Glutamatergic neuron (in vitro differentiated cells): ENCODE measurements at places on chromosomes 2 and 18. TPM values are rescaled to one million over a fixed set of nuclear protein-coding genes. Genes with fewer than 3 reads are reported as not detected.
A peak's percentile ranks its signal among the peaks of the same experiment; 100 is the strongest.

DNA sequence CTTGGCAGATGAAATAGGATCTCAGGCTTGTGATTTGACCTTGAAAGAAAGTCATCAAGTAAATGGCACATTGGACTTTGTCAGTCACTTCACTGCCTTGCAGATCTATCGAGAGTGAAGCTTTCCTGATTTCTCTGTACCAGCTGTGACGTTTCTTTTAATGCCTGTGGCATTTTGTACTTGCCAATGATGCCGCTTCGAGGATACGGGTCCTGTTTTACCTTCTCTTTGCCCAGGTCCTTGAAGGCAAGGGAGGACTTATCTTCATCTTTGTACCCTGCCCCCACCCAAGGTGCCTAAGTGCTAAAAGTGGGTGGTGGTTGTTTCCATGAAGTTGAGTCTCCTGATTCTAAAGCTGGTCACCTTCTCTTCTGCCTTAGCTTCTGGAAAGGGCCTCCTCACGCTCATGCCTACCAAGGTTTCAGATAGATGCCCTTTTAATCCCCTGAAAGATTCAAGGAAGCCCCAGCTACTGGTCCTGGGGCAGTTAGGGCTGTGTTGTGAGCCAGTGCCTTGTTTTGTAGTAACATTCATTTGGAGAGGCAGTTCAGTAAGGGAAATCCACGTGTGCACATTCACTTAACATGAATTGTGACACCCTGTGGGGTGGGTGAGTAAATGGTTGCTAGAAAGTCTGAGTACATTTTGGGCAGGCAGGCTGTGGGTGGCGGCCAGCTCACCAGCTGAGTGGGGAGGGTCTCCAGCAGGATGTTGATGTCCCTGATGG, 6.1 kb downstream of the LBH start:
- H3K4me1 ChIP-seq, result peaks cover 32% of the 10 kb centered on the region
- H3K27ac ChIP-seq, result no peak overlapping the region
- H3K4me3 ChIP-seq, result no peak overlapping the region
- peaks cover 7% of the 10 kb centered on the region for H3K36me3 ChIP-seq
- no peak for DNase-seq
- peaks cover 9% of the 10 kb centered on the region for H3K27me3 ChIP-seq

Gene ADGRF3
- total RNA-seq, result 0.54 TPM

- H3K4me1 ChIP-seq, result peaks cover 15% of the 10 kb centered on the region
- H3K27me3 ChIP-seq, result no peaks in the 10 kb centered on the region
- no peak overlapping the region for H3K4me3 ChIP-seq
- H3K27ac ChIP-seq, result no peak overlapping the region
These were observed 259.2 kb upstream of the SLC14A2 start for GRCh38 chr18:45355944-45356520.

Gene NT5DC4
- not detected for total RNA-seq

DNA sequence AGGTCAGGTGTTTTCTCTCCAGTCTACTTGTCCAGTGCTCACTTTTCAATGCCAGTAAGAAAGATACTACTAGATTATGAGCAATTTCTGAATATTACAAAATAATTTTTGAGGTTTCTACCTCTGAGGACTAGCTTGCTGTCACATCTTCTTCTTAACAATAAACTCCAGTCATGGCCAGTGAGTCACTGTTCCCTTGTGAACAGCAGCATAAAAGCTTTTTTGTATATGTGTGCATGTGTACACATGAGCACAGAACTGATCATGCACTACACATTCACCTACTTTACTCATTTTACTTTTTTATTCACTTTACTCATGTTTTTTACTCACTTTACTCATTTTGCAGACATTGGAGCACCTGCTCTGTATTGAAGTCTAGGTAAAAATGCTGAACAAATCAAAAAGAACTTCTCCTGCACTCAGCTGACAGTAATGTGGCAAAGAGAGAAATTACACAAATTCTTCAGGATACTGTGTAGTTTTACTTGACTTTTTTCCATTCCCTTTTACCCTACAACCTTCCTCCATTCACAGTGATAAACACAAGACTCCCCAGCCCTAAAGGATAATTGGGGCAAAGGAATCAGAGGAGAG, 28.0 kb downstream of the ST6GAL2 start:
- DNase-seq, result no peak
- no peak overlapping the region for H3K27ac ChIP-seq
- H3K36me3 ChIP-seq, result no peaks in the 10 kb centered on the region

DNA sequence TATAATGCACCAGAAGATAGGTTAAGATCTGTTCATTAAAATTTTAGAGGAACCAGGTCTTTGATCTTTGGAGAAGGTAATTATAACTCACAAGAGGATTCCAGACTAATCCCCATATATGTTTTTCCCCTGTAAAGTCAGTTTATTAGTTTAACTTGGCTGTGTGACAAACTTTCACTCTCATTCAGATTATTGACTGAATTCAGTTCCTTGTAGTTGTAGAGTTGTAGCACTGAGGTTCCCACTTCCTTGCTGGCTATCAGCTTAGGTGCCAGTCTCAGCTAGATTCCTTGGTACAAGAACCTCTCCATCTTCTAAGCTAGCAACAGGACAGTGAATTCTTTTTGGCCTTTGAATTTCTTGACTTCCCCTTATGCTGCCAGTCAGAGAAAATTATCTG, 19.1 kb downstream of the REG1A start:
- DNase-seq, result no peak
- H3K27ac ChIP-seq, result no peak overlapping the region
- H3K4me3 ChIP-seq, result no peak overlapping the region
- H3K4me1 ChIP-seq, result no peaks in the 10 kb centered on the region
- H3K36me3 ChIP-seq, result no peaks in the 10 kb centered on the region

DNA sequence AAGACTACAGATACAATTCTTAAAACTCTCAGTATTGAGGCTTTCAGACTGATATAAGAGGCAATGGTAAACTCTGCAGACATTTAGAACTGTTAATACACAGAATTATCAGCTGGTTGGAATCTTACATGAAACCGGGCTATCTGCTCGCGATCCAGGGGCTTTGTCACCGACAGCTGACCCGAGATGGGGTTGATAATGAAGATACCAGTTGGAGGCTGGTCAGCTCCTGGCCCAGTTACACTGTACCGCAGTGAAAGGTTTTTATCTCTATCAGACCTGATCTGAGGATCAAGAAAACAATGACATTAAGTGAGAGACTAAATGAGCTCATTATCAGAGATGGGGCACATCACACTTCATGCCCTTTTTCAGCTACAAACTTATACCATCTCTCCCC, 167.3 kb downstream of the CDH2 start:
- no peak overlapping the region for H3K27ac ChIP-seq
- H3K4me3 ChIP-seq, result no peak overlapping the region
- H3K4me1 ChIP-seq, result peaks cover 12% of the 10 kb centered on the region
- H3K27me3 ChIP-seq, result peaks cover 2% of the 10 kb centered on the region
- DNase-seq, result no peak

- H3K4me3 ChIP-seq, result no peak overlapping the region
- H3K4me1 ChIP-seq, result peaks cover 7% of the 10 kb centered on the region
- DNase-seq, result no peak
These were observed 230.8 kb downstream of the GULP1 start for GRCh38 chr2:188522517-188522916.

DNA sequence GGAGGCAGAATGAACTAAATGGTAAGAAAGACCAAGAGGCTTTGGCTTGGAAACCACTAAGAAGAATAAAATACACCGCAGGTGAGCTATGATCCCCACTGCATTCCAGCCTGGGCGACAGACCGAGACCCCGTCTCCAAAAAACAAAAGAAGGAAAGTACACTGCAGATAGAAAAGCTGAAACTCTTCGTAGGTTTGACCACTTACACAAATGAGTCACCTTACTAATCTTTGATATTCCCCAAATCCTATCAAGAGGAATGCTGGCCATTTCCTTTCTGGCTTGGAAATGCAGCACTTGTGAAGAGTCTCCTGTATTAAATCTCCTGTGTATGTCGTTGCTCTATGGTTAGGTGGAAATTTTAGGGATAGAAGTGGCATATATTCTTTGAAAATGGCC, 108.8 kb downstream of the MTCL1 start:
- no peak overlapping the region for H3K27ac ChIP-seq
- H3K27me3 ChIP-seq, result peaks cover 4% of the 10 kb centered on the region
- DNase-seq, result no peak
- H3K36me3 ChIP-seq, result peaks cover 9% of the 10 kb centered on the region
- H3K4me3 ChIP-seq, result no peak overlapping the region
- peaks cover 7% of the 10 kb centered on the region for H3K4me1 ChIP-seq

DNA sequence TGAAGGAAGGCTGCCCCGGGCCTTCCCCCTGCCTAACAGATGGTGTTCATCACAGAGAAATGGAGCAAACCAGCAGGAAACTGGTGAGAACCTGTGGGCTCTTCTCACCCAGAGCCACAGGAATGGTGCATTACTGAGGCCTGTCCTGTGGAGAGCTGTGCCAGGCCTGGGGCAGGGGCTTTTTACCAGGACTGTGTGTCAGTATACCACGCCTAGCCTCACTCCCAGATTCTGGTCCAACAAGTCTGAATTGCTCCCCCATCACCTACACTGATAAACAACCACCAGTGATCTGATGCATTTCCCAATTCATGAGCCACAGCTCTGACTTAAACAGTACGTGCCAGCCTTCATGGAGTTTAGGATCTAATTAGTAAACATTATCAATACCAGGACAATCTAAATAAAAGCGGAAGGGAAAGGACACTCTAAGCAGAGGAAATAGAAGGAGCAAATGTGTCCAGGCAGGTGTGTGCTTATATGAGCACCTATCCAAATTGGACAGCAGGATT, 8.9 kb upstream of the DGUOK start:
- no peak overlapping the region for H3K4me3 ChIP-seq
- peaks cover 4% of the 10 kb centered on the region for H3K4me1 ChIP-seq
- no peak for DNase-seq
- no peak overlapping the region for H3K27ac ChIP-seq

Gene NCKAP5
- total RNA-seq, result 0.20 TPM

GRCh38 chr2:237427769-237428506, 14.0 kb upstream of the COL6A3 start:
- H3K27me3 ChIP-seq, result peaks cover 1% of the 10 kb centered on the region
- peaks cover 4% of the 10 kb centered on the region for H3K36me3 ChIP-seq
- H3K4me1 ChIP-seq, result no peaks in the 10 kb centered on the region
- no peak overlapping the region for H3K4me3 ChIP-seq

DNA sequence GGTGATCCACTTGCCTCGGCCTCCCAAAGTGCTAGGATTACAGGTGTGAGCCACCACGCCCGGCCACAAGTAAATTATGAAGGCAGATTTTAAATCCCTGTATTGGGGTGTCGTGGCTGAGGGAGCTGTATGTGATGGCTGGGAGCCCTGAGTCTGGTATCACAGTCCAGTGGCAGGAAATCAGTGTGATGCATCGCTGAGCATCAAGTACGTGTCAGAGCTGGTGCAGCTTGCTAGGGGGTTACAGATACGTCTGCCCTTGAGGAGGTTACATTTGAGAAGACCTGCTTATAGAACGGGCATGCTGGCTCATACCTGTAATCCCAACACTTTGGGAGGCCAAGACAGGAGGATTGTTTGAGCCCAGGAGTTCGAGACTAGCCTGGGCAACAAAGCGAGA, 4.3 kb downstream of the ENOSF1 start:
- peaks cover 11% of the 10 kb centered on the region for H3K27me3 ChIP-seq
- no peak for DNase-seq
- H3K27ac ChIP-seq, result no peak overlapping the region
- H3K4me1 ChIP-seq, result no peaks in the 10 kb centered on the region
- H3K4me3 ChIP-seq, result no peak overlapping the region

Gene ANKRD30BL
- 0.29 TPM for total RNA-seq

Gene LHCGR
- total RNA-seq, result not detected

- H3K27me3 ChIP-seq, result peaks cover 7% of the 10 kb centered on the region
- H3K4me1 ChIP-seq, result peaks cover 9% of the 10 kb centered on the region
- H3K36me3 ChIP-seq, result no peaks in the 10 kb centered on the region
These were observed 2.1 kb upstream of the CLIP4 start for GRCh38 chr2:29113027-29113686.

GRCh38 chr2:239307921-239308613, 92.8 kb downstream of the HDAC4 start:
- peaks cover 57% of the 10 kb centered on the region for H3K4me1 ChIP-seq
- H3K36me3 ChIP-seq, result no peaks in the 10 kb centered on the region
- H3K27ac ChIP-seq, result no peak overlapping the region
- no peak overlapping the region for H3K4me3 ChIP-seq

DNA sequence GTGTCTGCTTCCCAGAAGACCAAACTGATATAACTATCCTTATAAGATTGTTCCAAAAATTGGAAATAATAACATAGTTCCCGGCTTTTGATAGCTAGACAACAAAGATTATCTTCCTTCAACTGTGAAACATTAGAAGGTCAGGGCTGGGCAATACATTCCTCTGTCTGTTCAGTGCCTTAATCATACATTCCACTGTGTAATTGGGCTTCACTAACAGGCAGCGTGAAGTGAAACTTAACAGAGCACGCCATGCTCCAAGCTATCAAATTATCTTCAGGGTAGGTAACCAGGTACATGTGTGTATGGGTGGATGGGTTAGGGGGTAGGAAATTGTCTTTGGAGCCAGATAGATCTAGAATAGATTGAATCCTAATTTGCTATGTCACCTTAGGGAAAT, 23.5 kb upstream of the ARL5A start:
- H3K27me3 ChIP-seq, result no peaks in the 10 kb centered on the region
- H3K4me1 ChIP-seq, result no peaks in the 10 kb centered on the region
- H3K27ac ChIP-seq, result no peak overlapping the region
- no peaks in the 10 kb centered on the region for H3K36me3 ChIP-seq

DNA sequence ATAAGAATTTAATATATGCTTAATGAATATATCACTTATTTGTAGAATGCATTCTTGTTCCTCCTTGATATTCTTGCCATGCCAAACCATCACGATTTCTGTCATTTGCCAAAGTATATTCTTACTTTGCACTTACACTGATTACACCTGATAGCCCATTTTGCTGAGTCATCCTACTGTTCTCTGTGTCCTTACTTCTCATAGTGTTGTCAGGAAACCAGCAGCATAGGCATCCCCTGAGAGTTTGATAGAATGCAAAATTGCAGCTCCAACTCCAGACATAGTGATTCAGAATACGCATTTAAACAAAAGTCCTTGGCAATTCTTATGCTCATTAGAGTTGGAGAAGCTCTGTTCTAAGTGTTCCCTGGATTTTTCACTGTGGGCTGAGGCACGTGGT, 687.1 kb downstream of the DPP10 start:
- H3K27me3 ChIP-seq, result peaks cover 2% of the 10 kb centered on the region
- H3K4me3 ChIP-seq, result no peak overlapping the region
- DNase-seq, result no peak
- no peaks in the 10 kb centered on the region for H3K36me3 ChIP-seq

DNA sequence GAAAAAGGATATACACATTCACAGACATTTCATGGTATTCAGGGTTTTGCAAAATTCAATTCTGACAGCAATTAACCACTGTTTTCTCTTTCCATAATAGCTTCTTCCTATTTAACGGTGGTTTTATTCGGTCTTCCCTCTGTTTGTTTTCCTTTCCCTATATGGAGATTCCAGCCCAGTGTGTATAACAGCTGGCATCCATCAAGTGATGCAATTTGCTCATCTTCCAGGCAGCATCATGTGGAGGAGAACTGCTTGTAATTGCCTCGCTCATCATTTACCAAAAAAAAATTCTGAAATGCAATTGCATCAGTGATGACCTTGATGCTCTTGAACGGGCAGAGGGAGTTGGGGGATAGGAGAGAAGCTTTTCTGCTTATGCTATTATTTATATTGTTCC, 165.9 kb upstream of the PGAP1 start:
- H3K4me1 ChIP-seq, result peaks cover 16% of the 10 kb centered on the region
- H3K27me3 ChIP-seq, result no peaks in the 10 kb centered on the region
- DNase-seq, result no peak
- H3K27ac ChIP-seq, result peak overlapping the region; percentile 85
- H3K4me3 ChIP-seq, result no peak overlapping the region

Gene MAP2
- 177 TPM for total RNA-seq

GRCh38 chr2:168851674-168852320, 38.4 kb downstream of the SPC25 start:
- H3K36me3 ChIP-seq, result no peaks in the 10 kb centered on the region
- H3K27ac ChIP-seq, result no peak overlapping the region
- peaks cover 10% of the 10 kb centered on the region for H3K4me1 ChIP-seq

Gene EFHD1
- total RNA-seq, result 0.71 TPM

Gene FBLN7
- 0.20 TPM for total RNA-seq
